LHCN-M2 (cell line): ENCODE measurements at places on chromosomes 5 and 9.

DNA sequence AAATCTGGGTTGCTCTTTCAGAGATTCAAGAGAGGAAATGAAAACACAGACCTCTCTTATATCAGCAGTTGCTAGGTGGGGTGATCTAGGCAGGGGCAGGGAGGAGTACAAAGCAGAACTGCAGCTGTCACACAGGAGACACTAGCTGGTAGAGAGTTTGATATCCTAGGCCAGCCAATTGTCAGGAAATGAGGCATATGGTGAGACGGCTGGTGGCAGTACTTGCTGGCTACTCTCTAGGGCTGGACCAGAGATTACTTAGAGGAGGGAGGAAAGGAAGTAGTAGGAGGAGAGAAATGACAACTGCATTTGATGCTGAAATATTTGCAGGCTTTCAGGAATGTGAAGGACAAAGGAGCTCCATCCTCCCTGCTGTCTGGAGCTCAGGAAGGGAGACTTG, 113.8 kb downstream of the TRIM32 start:
- peak; percentile 14 for DNase-seq

DNA sequence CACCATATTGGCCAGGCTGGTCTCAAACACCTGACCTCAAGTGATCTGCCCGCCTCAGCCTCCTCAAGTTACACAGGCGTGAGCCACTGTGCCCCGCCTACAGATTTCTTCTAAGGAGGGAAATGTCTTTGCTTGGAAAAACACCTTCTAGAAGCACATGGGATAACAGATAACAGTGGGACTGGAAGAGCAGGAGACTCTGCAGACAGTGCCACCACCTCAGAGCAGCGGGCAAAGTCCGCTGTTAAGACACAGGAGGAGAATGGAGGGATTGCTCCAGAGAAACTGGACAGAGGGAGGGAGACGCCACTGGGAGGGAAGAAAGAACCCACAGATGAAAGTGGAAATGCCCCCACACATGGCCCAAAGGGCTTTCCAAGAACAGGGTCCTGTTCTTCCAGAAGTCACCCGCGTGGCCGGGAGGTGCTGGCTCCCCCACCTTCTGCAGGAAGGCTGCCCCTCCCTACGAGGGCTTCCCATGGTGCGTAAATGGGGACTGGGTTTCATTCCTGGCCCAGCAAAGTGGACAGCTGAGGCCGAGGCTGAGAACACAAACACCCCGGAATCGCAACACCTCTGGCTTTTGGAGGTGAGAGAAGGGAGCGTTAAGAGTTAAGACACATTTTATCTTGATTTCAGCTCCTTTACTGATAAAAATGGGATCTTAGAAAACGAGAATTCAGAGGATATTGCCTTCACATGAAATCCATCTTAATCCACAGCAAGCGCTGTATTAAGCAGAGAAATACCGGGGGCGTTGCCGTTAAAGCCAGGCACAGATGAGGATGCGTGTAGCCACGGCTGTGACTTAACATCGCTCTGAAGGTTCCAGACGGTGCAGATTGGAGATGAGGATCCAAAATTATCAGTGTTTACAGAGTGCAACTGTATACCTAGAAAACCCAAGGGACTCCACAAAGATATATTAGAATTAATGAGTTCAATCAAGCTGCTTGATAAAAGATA, 11.2 kb downstream of the ADAMTS2 start:
- no peak for DNase-seq

- no peak for DNase-seq
Measured at GRCh38 chr9:83307066-83307724, 231.0 kb downstream of the FRMD3 start.

- no peak for DNase-seq
Measured at GRCh38 chr9:27638716-27639115, 65.4 kb upstream of the C9orf72 start.

- peak; percentile 95 for DNase-seq
Measured at GRCh38 chr5:6712577-6713273, 507 bp upstream of the TENT4A start.

- DNase-seq = peak; percentile 8
Measured at GRCh38 chr5:144779368-144779767, 608.7 kb downstream of the KCTD16 start.

- no peak for DNase-seq
Measured at GRCh38 chr5:158933494-158934318, 166.0 kb downstream of the EBF1 start.

- no peak for DNase-seq
Measured at GRCh38 chr9:70576116-70576515, 161.7 kb upstream of the KLF9 start.

DNA sequence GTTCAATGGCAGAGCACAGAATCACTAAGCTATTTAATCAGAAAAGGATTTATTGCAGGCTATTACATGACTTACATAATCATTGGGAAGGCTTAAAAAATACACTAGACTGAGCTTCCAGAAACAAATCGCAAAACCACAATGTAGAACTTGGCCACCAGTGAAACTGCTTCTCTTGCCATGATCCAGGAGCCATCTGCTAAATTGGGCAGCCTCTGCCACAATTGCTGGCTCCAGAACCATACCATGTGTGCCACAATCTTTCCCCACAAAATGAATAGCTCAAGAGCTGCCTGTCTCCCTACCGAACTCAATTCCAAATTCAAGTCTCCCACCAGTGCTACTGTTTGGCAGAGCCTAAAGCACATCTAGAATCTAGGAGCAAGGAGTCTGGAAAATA, 9.8 kb upstream of the ERAP1 start:
- DNase-seq = no peak

DNA sequence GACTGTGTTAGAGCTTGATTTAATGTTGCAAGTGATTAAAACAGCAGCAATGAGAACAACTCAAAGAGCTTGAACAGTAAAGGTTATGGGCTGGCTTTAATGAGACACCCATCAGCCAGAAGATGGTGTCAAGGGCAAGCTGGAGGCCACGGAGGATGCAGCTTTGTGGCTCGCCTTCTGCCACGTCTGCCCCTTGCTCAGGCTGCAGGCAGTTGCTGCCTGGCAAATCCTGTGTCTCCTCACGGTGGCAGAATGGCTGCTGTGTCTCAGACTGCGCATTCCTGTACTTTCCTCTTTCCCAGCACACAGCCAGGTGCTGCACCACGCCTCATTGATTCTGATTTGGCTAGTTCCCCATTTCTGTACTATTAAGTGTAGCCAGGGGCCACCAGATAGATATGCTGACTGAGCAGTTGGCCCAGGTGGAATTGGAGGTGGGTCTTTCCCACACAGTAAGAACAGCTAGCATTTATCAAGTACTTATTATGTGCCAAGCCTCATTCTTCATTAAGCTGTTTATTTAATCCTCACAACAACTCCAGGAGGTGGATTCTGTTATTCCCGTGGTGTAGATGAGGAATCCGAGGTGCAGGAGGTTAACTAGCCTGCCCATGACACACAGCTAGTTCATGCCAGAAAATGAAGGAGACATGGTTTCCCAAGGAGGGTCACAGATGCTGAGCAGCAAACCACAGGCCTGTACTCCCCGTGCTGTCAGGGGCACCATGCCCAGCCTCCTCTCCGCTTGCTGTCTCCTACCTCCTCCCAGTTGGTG, 3.5 kb downstream of the NXNL2 start:
- no peak for DNase-seq

DNA sequence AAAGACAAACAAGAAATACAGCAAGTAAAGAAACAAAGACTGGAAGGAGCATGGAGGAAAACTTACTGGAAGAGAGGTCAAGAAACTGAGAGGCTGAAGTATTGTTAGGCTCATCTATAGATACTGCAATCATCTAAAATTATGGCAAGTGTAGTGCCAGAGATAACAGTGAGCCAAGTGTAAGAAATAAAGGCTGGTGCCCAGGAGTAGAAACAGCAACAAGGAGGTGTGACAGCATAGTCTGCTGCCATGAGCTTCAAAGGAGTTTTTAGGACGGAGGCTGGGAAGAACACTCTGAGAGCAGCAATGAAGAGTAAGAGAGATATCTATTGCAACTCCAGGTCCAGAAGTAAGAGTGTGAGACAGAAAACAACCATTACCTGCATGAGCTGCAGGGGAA, 60.5 kb downstream of the MEGF9 start:
- DNase-seq = no peak

DNA sequence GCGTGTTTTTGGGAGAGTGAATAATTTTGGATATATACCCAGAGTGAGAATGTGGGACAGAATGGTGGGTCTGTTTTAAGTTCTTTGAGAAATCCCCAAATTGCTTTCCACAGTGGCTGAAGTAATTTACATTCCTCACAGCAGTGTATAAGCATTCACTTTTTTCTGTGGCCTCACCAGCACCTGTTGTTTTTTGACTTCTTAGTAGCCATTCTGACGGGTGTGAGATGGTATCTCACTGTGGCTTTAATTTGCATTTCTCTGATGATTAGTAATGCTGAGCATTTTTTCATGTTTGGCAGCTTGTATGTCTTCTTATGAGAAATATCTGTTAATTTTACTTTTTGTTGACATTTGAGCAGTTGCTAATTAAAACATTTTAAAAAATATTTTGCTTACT, 9.4 kb upstream of the SPATA31D1 start:
- DNase-seq = peak; percentile 72

DNA sequence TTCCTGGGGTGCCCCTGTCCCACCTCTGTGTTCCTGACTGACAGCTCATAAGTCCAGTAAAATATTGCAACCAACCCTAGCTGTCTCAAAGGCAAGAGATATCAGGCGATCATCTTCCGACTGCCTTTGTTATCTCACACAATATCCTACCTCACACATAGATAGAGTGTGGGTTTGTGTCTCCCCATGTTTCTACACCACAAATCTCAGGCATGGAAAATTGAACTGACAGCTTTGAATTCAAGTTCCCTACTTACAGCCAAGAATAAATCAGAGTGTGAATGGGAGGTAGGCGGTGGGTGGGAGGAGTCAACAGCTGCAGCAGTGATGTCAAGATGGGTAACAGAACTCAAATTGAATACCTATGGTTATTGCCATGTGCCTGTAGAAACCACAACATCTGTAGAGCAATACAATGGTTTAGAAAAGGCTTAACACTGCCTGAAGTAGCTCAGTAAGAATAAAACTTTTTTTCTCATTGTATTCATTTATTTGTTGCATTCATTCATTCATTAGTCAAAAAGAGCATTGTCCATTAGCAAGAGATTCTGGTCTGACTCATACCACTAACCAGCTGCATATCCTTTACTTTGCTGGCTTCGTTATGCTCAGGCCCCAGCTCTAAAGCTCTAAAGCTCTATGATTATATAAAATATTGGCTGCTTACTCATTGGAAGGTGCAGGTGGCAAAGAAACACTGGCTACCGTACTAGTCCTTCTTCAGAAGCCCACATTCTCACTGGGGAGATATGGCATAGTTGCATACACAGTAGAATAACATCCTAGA, 108.2 kb upstream of the DMAC1 start:
- DNase-seq = no peak

- no peak for DNase-seq
Measured at GRCh38 chr5:174618589-174618988, 105.8 kb upstream of the MSX2 start.

GRCh38 chr5:56211298-56211865, 21.7 kb downstream of the ANKRD55 start:
- peak; percentile 96 for DNase-seq
